KG1 (cell line): ENCODE measurements at places on chromosomes 12 and 14.

GRCh38 chr12:57603324-57603723 lies 1.3 kb upstream of the DTX3 start:
- no peak for DNase-seq

DNA sequence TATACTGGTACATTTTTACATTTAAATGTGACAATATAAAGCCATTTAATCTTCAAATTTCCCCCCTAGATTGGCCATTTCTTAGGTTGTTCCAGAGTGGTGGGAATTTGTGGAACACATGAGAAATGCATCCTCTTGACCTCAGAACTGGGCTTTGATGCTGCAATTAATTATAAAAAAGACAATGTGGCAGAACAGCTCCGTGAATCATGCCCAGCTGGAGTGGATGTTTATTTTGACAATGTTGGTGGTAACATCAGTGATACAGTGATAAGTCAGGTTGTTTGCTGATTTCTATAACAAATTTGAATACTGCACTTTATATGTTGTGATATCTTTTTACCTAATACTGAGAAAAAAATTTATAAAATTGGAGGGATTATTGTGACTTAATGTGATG lies 7.6 kb upstream of the ZNF410 start:
- DNase-seq: no peak

- DNase-seq: no peak
Measured at GRCh38 chr14:69945912-69946311, 66.7 kb downstream of the SMOC1 start.

GRCh38 chr14:96702831-96703230 lies 94.4 kb upstream of the VRK1 start:
- DNase-seq: no peak

DNA sequence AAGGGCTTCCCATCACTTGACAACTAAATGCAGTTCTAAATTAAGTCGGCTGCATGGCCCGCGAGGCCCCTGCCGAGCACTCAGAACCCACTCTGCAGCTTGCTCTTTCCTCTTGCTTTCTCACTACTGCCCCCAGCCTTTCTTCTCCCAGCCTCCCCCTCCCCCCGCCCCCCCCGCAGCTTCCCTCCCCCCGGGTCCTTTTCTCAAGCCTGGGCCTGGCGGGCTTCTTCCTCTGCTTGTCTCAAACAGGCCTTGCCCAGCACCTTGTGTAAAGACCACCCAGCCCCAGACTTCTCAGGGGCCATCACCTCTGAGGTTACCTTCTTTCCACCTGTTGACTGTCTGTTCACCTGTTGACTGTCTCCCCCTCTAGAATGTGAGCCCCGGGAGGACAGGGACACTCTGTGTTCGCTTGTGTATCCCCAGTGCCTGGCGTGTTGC lies 1.1 kb downstream of the CYP46A1 start:
- no peak for DNase-seq

DNA sequence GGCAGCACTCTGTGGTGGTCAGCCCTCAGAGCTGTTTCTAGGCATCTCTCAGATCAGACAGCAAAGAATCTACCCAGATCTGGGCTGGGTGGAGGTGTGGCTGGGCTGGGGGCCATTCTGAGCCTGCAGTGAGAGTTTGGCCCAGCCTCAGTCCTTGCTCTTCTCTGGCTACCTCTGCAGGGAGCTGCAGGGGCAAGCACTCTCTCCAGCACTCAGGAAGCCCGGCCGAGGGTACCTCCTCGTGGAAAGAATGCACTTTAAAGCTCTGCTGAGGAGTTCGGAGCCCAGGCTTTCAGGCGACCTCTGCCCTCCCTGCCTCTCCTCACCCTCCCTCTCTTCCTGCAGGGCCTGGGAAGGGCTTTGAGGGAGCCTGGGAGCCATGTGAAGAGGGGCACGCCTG lies 31.2 kb downstream of the IL31 start:
- DNase-seq: no peak

- no peak for DNase-seq
Measured at GRCh38 chr12:87086118-87086891, 830.1 kb upstream of the MGAT4C start.
